ENCODE measurements at places on chromosomes 7 and 10.

DNA sequence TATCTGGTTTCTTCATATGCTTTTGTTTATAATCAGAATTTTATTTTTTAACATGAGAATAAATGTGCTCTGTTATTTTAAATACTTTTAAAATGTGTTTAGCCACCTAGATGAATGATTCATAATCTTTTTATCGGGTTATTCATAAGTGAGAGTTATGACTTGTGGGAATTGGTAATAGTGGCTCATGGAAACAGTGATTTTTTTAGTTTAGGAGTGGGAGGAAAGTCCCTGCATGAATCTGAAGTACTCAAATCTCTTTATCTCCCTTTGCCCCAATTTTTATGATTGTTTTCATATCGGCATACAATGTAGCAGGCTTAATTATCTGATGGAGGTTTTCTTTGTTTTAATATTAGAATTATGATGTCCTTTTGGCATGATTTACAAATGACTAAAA, 42.9 kb downstream of the TAX1BP1 start:
- peak; percentile 29 for DNase-seq

DNA sequence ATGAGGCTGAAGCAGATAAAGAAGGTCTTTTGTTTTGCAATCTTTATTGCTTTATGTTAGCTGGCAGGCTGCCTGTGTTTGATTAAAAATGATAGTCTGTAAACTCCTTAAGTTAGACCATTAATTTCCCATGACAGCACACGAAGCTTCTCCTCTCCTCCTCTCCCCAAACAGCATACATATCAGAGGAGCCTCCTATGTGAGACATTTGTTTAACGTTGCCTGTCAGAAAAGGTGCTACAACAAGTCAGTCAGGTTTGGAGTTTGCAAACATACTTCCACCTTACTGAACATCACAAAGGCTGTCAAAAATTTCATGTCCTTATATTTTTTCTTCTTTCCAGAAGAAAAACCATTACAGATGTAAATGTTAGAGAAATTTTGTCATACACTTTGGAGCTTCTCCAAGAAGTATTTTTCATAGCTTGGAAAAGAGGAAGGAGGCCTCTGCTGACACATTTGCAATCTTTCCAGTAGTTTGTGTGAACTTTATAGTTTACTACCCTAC, 393.1 kb downstream of the EXOC4 start:
- peak; percentile 25 for DNase-seq

- no peak for DNase-seq
These were observed 1.0 kb downstream of the TNS3 start for GRCh38 chr7:47580811-47581331.

GRCh38 chr10:119342335-119342734, 135.0 kb downstream of the GRK5 start:
- no peak for DNase-seq

DNA sequence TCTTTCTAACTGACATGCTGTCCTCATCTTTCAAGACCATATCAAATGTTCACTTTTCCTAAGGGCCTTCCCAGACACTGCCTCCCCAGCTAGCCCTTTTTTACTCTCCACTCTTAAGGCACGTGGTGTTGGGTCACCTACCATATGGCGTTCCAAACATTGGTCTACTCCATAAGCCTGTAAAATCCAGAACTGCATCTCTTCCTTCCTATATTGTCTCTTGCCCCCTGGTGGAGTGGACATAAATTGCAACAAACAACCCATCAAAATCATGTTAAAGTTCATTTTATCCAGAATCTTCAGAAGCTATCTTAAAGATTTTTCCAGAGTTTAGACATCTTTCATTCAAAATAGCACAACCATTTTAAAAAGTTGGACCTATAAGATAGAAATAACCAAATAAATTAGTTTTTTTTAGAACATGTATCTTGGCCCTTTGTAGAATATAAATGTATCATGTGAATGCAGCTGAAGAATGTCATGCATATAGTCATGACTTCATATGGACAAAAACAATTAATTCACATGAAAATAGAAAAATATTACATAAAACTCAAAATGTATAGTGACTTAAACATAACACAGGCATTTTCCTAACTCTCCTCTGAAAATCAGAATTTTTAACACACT, 180.6 kb upstream of the CHRM2 start:
- DNase-seq, result peak; percentile 43

- peak; percentile 35 for DNase-seq
These were observed 138.9 kb downstream of the ARHGAP22 start for GRCh38 chr10:48465860-48466521.

- DNase-seq, result no peak
These were observed 31.9 kb downstream of the BEND7 start for GRCh38 chr10:13496931-13497330.

GRCh38 chr7:120941856-120942255, 8.7 kb upstream of the ING3 start:
- no peak for DNase-seq

DNA sequence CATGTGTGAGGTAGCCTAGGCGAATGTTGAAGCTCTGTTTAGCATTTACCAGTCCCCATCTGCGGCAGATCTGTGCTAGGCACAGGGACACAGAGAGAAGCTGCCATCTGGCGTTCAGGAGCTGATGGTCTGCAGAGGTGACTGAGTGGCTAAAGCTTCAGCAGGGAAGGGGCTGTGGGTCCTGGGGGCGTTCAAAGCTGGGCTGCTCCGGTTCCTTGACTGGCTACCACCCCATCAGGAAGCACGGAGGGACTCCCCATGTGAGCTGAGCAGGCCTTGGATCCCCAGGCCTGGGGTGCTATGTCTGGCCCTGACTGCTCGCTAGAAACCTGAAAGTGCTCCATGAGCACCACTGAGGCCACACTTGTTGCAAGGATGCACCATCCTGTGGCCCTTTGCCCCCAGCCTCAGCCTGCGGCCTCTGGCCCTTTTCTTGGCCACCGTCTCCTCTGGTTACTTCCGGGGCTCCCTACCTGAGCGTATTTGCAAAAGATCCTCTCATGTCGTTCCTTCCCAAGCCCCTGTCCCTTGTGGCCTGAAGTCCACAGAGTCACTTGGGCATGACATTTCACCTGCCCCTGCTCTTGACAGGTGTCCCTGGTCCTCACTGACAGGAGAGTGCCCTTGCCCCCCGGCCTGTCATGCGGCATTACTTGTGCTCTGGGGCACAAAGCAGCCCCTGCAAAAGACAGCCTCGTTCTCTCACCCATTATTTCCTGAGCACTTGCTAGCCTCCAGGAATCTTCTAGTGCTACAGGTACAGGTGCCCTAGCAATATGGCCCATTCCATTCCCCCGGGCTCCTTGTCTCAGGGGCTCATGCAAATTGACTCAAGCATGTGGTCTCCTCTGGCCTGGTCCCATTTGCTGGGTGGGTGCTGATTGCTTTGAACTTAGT, 108.1 kb downstream of the GLRX3 start:
- no peak for DNase-seq

DNA sequence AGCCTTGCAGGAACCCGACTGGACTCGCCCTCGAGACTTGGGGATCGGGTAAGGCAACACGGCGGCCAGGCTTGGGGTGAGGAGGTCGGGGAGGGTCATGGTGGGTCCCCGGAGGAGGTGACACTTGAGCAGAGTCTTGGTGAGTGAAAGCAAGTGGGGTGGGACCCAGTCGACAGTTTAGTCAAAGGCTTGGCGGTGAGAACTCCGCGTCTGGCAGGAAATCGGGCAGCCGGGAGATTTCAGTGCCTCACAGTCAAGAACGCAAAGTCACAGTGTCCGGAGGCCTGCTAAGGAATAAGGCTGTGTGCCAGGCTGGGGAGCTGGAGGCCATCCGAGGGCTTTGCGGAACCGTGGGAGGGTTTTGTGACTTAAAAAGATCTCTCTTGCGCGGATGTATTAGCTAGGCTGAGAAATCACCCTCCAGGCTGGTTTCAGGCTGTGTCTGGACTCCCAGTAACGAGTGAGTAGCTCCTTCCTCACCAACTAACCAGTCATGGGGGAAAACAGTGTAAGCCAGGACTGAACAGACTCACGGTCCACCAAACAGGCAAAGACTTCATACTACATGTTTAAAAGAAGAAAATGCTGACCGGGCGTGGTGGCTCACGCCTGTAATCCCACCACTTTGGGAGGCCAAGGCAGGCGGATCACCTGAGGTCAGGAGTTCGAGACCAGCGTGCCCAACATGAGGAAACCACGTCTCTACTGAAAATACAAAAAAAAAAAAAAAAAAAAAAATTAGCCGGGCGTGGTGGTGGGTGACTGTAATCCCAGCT, 613 bp downstream of the AP5Z1 start:
- peak; percentile 59 for DNase-seq

GRCh38 chr10:423178-423577, 266.3 kb downstream of the DIP2C start:
- DNase-seq, result no peak

DNA sequence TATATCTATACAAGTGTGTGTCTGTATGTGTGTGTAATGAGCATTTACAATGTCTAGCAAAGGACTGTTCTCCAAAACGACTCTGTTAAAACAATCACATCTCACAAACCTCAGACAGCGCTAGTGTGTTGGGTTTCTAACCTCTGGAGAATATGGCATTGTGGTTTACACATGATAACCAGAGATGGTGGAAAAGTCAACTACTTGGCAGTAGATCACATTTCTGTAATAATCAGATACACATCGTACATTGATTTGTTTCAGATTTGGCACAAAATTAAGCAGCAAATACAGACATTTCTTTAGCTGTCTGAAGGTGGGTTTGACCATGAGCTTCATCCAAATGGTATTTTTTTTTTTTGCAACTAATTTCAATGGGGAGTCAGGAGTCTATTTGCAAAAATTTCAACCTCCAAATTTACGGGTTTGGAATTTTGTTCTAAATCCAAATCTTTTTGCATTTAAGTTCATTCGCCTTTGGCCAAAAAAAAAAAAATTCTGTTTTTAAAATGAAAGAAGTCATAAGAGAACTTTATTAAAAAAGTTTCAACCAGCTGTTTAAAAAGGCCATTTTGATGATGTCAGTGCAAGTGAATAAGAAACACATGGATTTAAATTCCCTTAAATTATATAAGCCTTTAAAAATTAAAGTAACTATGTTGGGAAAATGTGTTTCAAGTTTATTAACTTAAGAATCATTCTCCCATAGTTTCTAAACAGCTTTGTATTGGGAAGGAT, 127.8 kb downstream of the TMEM26 start:
- no peak for DNase-seq

DNA sequence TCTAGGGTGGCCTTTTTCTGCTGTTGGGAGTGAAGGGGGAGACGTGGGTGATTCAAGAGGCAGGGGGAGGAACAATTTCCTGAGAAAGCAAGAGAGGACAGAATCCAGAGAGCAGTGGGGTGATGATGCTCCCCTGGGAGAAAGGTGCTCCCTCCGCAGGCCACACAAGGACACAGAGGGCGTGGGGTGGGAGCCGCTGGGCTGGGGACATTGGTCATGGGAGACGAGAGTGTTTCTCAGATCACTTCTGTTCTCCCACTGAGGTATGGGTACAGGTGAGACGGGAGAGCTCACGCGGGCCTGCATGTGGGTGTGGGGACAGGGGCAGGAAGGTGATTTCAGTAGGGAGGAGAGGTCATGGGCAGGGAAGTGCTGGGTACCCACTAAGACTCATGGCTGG, 259.5 kb upstream of the CTBP2 start:
- no peak for DNase-seq

GRCh38 chr7:95874129-95874528, 101.8 kb downstream of the DYNC1I1 start:
- DNase-seq, result no peak

Measured in epithelial cell of esophagus (primary cell).